ENCODE measurements at places on chromosomes 3 and 15.
A peak's percentile ranks its signal among the peaks of the same experiment; 100 is the strongest.

DNA sequence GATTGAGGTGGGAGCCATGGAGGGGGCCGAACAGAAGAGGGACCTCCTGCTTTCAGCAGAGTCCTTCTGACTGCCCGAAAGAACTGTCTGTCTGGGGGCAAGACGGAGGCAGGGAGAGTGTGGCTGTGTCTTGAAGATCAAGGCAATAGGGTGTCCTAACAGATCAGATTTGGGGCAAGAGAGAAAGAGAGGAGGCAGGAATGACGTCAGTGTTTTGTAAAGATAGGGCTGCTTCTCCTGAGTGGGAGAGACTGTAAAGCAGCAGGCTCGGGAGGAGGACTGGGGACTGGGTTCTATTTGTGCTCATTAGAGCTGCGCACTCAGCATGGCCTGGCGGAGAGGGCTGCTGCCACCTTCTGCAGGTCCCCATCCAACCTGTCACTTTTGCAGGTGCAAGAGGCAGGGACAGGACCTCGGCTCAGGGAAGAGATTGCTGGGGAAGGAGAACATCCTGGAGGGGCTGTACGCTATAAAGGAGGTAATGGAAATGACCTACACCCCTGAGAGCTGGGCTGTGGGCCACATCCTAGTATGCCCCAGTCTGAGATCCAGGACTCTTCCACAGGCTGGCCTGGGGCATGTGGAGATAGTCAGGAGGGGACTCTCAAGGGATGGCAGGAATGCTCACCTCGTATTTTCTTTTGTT lies 29.0 kb upstream of the FGD5 start:
- no peak for DNase-seq

GRCh38 chr3:192915722-192916121 lies 1.9 kb downstream of the MB21D2 start:
- DNase-seq, result peak; percentile 19

DNA sequence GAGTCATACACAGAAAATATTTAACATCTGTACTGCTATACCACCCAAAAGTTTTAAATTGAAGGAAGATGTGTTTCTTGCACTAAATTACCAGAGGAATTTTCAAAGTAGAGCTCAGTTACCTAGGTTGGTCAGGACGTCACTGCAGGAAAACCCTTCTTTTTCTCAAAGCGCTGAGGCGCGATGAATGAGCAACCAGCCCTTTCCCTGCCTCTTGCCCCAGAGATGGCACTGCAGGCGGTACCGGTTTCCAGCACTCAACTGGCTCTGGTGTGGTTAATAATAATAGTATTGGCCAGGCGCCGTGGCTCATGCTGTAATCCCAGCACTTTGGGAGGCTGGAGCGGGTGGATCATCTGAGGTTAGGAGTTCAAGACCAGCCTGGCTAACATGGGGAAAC lies 49.3 kb downstream of the HES1 start:
- DNase-seq, result no peak

- DNase-seq, result no peak
Observed at GRCh38 chr3:196625331-196625730, 14.2 kb upstream of the NRROS start.

DNA sequence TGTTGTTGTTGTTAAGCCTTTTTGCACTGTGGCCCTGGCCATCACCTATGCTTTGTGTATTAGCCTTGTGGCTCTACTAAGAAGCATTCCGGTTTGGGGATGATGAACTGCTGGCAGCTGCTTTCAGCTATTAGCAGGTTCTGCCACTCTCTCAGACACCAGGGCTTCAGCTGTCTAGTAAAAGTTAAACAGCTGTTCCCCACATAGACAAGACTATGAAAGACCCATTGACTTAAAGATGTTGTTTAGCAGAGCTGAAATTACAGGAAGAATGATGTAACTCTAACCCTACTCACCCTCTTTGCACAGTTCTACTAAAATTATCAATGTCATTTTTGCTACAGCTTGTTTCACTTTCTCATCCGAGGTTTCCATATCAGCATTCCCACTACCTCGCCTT lies 131.2 kb upstream of the CGNL1 start:
- no peak for DNase-seq
